Stimulated activated CD8-positive, alpha-beta memory T cell treated with anti-CD3 and anti-CD28 coated beads, Interleukin-7, amount 100 ng/mL, for 1 hour (primary cell): ENCODE measurements at places on chromosomes 2 and 18.

- no peak for DNase-seq
These were observed 1.1 kb downstream of the HNRNPLL start for GRCh38 chr2:38601463-38602135.

- no peak for DNase-seq
These were observed 48.2 kb downstream of the RPL37A start for GRCh38 chr2:216546641-216547403.

GRCh38 chr2:100749771-100750542 is 70.0 kb upstream of the NPAS2 start:
- no peak for DNase-seq

- DNase-seq: no peak
These were observed 18.7 kb upstream of the DUSP2 start for GRCh38 chr2:96163768-96164429.

DNA sequence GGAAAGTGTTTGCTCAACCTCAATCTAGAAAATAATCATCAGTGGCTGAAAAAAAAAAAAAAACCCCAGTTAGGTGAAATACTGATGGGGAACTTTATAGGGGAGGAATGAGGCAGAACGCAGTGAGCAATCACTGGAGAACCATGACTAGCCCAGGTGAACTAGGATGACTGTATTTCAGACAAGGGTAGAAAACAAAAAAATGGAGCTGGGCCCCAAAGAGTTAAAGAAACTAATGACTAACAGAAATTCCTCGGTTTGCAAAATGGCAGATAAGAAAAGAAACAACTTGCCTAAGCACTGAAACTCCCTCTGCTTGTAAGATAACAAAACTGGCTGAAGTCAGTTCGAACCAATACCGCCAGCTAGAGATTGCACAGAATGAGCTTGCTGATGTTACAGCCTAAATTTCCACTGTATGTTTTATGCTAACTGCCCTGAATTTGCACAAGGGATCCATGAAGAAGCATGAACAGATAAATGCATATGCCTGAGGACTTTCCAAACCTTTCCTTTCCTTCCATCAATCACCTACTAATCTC is 245.9 kb downstream of the METTL4 start:
- no peak for DNase-seq

DNA sequence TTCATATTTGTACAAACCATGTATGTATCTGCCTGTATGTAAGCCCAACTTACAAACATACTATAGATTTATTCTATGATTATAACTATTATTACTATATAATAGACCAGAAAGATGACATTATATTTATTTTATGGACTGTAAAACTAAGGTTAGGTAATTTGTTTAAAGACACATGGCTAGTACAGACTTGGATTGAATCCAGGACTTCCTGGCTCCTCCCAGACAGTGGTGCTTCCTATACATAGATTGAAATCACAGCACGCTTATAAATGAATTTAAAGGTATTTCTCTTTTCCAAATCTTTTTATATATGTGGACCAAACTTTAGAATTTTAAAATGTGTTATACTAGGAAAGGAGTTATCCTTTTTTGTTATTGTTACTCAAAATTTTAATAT is 151.6 kb upstream of the MYO3B start:
- DNase-seq: no peak

GRCh38 chr2:223997938-223998337 is 40.7 kb downstream of the MRPL44 start:
- DNase-seq: no peak

GRCh38 chr18:54351186-54351585 is 6.5 kb downstream of the STARD6 start:
- DNase-seq: no peak

- no peak for DNase-seq
These were observed 47.6 kb downstream of the TEX44 start for GRCh38 chr2:231640241-231640640.

GRCh38 chr2:112032689-112033465 is 22.2 kb upstream of the TMEM87B start:
- DNase-seq: no peak

- DNase-seq: no peak
These were observed 441.7 kb upstream of the SOX11 start for GRCh38 chr2:5250482-5250881.

DNA sequence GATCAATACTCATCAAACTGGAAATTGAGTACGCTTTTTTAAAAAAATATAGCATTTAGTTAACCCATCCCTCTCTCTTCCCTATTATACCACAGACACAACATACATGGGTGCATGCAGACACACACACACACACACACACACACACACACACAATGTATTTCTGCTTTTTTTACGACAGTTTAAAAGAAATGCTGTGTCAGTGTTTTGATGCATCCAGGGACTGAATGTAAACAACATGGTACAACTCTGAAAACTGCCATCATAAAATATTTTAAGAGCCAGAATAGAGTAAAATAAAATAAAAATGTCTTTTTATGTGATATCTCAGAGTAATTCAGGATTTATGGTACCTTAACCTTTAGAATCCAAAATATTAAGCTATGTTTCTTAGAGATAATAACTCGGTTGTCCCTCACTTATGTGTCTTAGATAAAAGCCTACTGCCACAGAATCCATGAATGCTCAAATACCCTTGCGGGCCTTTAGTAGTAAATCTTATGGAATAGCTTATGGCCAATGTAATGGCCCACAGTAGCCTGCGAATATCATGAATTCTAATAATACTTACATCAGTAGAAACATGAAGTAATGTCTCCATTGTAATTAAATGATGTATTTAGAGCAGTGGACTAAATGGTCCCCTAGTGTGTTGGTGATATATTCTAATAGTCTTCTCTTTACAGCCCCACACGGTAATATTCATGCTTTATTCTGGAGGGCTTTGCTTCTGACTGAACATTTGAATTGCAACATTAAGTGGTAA is 251.6 kb upstream of the FIGN start:
- DNase-seq: no peak

- no peak for DNase-seq
These were observed 8.6 kb upstream of the C2orf42 start for GRCh38 chr2:70199320-70199864.

DNA sequence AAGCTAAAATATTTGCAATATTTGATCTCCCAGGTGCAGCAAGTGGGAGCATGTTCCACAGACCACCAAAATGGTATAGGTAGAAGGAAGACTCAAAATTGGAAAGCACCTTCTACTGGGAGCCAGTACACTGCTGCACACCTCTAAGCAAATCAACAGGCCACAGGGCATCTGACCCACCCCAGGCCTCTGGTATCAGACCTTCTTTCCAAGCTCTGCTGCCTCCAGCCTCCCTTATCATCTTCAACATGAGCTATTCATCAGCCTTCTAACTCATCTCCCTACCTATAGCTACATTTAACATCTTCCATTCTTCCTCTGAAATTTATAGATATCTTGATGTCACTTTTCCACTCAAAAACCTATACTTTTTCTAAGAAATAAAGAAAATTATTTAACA is 294.8 kb downstream of the ZEB2 start:
- DNase-seq: no peak

DNA sequence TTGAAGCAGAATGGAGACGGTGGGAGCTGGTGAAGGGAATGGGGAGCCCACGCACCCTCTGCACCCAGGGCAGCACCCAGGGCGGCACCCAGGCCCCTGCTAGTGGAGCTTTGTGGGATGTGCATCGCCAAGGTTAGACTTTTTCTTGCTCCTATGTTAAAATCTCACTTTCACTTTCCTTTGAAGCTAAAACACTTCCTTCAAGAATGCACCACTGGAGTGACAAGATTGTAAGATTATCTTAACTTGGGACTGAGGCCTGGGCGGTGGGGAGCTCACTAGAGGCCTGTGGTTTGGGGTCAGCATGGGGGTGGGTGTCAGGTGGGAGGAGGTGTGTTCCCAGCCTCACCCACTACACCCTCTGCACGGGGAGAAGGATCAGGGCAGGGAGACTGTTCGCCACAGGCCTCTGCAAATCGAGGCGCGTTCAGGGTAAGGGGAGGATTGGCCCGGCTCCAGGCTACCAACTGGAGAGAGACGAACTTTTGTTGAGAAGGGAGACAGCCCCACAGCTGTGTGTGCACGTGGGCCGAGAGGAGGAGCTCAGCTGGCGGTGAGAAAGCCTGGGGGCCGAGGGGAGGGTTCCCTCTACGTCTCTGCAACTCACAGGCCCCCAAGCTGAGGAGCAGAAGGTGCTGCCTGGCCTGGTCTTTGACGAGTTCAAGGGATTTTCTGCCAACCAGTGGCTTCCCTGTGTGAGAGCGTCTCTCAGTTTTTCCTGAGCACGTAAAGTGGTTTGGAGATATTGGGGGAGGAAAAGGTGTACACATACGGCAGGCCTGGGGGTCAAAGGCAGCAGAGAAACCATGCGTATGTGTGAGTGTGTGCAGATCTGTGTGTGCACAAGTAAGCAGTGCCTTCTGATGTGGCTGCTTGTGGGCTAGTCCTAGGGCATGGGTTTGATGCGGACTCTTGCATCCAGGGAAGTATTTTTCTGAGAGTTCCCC is 147.7 kb downstream of the KLHL29 start:
- DNase-seq: no peak
